T-helper 2 cell treated with Interferon-gamma antibody and Interleukin-4, amounts not matched to agents 100 ng/mL and 5 ng/mL, for 36 hours (primary cell): ENCODE measurements at places on chromosomes 13 and 19. TPM values are rescaled to one million over a fixed set of nuclear protein-coding genes. Genes with fewer than 3 reads are reported as not detected.

The FSD1 gene
- 12.6 and 13.8 TPM in 2 replicates for total RNA-seq

The CCDC122 gene
- 0.23 and 0.27 TPM in 2 replicates for total RNA-seq

The EPS8L1 gene
- 4.0 and 4.8 TPM in 2 replicates for total RNA-seq

The CNFN gene
- 0.34 TPM in 1 of 2 replicates, not detected in the other for total RNA-seq

The SBSN gene
- not detected in 2 replicates for total RNA-seq

The NEK5 gene
- total RNA-seq = 0.05 and 0.09 TPM in 2 replicates

The RFPL4A gene
- not detected in 2 replicates for total RNA-seq

The MPND gene
- total RNA-seq = 22.7 and 24.8 TPM in 2 replicates

The TLE2 gene
- total RNA-seq = 1.1 and 1.9 TPM in 2 replicates

The EDNRB gene
- not detected in 2 replicates for total RNA-seq

The P2RY11 gene
- total RNA-seq = 27.7 and 31.1 TPM in 2 replicates

The CYP4F8 gene
- total RNA-seq = not detected in 2 replicates

The CLEC4M gene
- total RNA-seq = not detected in 2 replicates

The KIR2DL1 gene
- not detected in 2 replicates for total RNA-seq

The PPM1N gene
- 1.3 and 1.5 TPM in 2 replicates for total RNA-seq

The AKAP8 gene
- 57.8 and 60.9 TPM in 2 replicates for total RNA-seq

The SLC25A42 gene
- total RNA-seq = 17.4 and 18.6 TPM in 2 replicates

The OR7C1 gene
- not detected in 2 replicates for total RNA-seq

The CPT1C gene
- total RNA-seq = 2.4 and 3.8 TPM in 2 replicates

The FCER2 gene
- 0.25 TPM in 1 of 2 replicates, not detected in the other for total RNA-seq

The SYCN gene
- total RNA-seq = not detected in 2 replicates

The ONECUT3 gene
- total RNA-seq = not detected in 2 replicates

The ZNF700 gene
- total RNA-seq = 18.9 and 20.1 TPM in 2 replicates

The B3GNT3 gene
- not detected in 2 replicates for total RNA-seq

The B3GLCT gene
- 5.1 and 5.7 TPM in 2 replicates for total RNA-seq

The KIR3DL2 gene
- total RNA-seq = 0.73 and 0.93 TPM in 2 replicates

The MAST1 gene
- 0.73 and 1.0 TPM in 2 replicates for total RNA-seq

The CEACAM21 gene
- 44.3 and 49.9 TPM in 2 replicates for total RNA-seq

The ZNF587B gene
- 20.5 and 20.6 TPM in 2 replicates for total RNA-seq

The PSG6 gene
- total RNA-seq = not detected in 2 replicates

The SPRED3 gene
- total RNA-seq = 1.9 TPM in 2 replicates

The FFAR3 gene
- total RNA-seq = 0.16 TPM in 1 of 2 replicates, not detected in the other

The TTC9B gene
- total RNA-seq = not detected in 2 replicates

The NMRK2 gene
- total RNA-seq = not detected in 2 replicates

The MIER2 gene
- 23.8 and 26.4 TPM in 2 replicates for total RNA-seq

The CBLC gene
- total RNA-seq = not detected in 2 replicates

The MOB3A gene
- 228 and 239 TPM in 2 replicates for total RNA-seq

The CLDND2 gene
- total RNA-seq = 5.1 and 5.7 TPM in 2 replicates

The GPC6 gene
- not detected in 2 replicates for total RNA-seq

The ZNF490 gene
- 13.2 TPM in 2 replicates for total RNA-seq

The FSTL3 gene
- 2.5 and 3.3 TPM in 2 replicates for total RNA-seq

The ZNF730 gene
- total RNA-seq = 0.34 and 0.61 TPM in 2 replicates

The GPALPP1 gene
- 24.9 and 26.7 TPM in 2 replicates for total RNA-seq

The MYPOP gene
- 8.8 and 9.8 TPM in 2 replicates for total RNA-seq

The CNMD gene
- total RNA-seq = not detected in 2 replicates

The ZNF726 gene
- 10.2 and 11.0 TPM in 2 replicates for total RNA-seq

The HSH2D gene
- 48.0 and 50.0 TPM in 2 replicates for total RNA-seq

The MCF2L gene
- total RNA-seq = 0.14 and 0.52 TPM in 2 replicates

The NFIX gene
- 0.91 and 1.3 TPM in 2 replicates for total RNA-seq

The ZNF888 gene
- total RNA-seq = 7.0 and 8.4 TPM in 2 replicates

The C19orf67 gene
- total RNA-seq = 0.30 and 0.39 TPM in 2 replicates
